Stimulated activated CD8-positive, alpha-beta memory T cell treated with anti-CD3 and anti-CD28 coated beads, Interleukin-4, amount 100 ng/mL, for 1 hour (primary cell): ENCODE measurements at places on chromosomes 4 and X.

DNA sequence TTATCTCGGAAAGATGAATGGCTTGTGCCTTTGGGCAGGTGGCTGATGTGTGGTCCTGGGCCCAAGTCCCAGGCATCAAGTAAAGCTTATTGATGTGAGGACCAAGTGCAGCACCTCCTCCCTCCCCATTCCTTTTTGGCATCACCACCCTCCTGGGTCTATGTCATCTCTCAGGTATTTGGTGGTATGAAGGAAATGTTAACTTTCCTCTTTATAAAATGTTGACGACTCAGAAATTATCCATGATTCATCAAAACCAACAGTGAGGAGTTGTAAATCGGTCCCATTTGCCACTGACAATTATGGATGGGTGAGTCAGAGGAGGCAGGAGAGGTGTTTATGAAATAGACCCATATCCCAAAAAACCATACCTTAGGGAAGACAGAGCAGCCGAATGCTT, 229.4 kb upstream of the GATB start:
- no peak for DNase-seq

GRCh38 chr4:85866508-85866907, 391.6 kb downstream of the ARHGAP24 start:
- no peak for DNase-seq

GRCh38 chr4:123477711-123478209, 81.2 kb downstream of the SPRY1 start:
- peak; percentile 21 for DNase-seq

GRCh38 chrX:130260316-130260715, 8.4 kb downstream of the ZNF280C start:
- DNase-seq: no peak

GRCh38 chr4:132001542-132001941, 1147.6 kb upstream of the PCDH10 start:
- DNase-seq: no peak

- no peak for DNase-seq
Observed at GRCh38 chr4:163949976-163950601, 455.6 kb downstream of the TMA16 start.

DNA sequence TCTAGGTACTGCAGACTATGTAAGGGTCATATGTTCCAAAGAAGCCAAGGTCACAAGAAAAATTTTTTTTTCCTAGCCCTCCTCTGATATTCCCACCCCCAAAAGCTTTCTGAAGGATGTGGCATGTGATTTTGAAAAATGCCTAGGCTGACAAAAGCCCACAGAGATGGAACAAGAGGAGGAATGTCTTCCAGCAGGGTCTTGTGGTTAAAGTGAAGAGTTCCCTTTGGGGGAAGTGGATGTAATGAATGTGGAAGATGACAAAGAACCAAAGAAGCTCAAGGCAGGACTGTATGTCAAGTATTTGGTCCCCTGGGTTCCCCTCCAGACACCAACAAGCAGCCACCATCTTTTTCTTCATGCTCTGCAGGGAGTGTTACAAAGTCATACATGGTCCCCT, 268.8 kb downstream of the BCOR start:
- no peak for DNase-seq
